ENCODE measurements at places on chromosomes 6 and 20.
A peak's percentile ranks its signal among the peaks of the same experiment; 100 is the strongest.

GRCh38 chr6:82894653-82895259 is 170.9 kb downstream of the UBE3D start:
- no peak for DNase-seq

DNA sequence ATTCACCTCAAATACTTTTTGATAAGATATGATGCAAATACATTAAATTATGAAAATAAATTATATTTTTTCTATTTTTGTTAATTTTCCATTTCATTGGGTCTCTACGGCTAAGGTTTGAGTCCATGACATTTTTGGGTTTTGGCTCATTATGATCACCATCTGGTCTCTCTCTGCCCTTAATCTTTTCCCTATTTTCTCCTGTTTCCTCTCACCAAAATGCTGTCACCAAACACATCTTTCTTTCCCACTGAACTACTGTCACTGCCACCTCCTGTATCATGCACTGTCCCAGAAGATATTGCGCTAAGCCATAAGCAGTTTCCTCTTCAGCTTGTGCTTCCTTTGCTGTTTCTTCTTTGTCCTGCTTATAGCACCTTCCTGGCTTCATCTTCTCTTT is 42.0 kb upstream of the OGFRL1 start:
- no peak for DNase-seq

- DNase-seq: no peak
These were observed 34.2 kb downstream of the PKIG start for GRCh38 chr20:44616604-44616964.

- peak; percentile 36 for DNase-seq
These were observed 134.0 kb downstream of the SAMD5 start for GRCh38 chr6:147642458-147642857.

DNA sequence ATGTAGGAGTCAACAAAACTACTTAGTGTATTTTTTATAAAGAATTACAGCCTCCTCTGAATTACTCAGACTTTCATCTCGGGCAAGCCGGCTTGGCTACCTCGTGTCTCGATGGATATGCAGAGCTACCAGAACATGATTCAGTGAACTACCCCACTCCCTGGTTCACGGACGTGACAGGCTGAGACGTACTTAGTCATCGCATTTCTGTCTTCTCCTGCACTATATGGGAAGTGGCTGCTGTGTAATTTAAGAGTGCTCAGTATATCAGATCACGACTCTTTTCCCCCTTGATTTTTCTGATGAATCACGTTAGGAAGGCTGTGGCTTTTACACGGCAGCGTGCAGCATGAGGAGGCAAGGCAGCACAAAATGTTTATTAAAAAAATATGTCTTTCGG is 302.7 kb upstream of the ZFP64 start:
- no peak for DNase-seq

GRCh38 chr20:2900845-2901592 is 27.7 kb downstream of the PTPRA start:
- no peak for DNase-seq

DNA sequence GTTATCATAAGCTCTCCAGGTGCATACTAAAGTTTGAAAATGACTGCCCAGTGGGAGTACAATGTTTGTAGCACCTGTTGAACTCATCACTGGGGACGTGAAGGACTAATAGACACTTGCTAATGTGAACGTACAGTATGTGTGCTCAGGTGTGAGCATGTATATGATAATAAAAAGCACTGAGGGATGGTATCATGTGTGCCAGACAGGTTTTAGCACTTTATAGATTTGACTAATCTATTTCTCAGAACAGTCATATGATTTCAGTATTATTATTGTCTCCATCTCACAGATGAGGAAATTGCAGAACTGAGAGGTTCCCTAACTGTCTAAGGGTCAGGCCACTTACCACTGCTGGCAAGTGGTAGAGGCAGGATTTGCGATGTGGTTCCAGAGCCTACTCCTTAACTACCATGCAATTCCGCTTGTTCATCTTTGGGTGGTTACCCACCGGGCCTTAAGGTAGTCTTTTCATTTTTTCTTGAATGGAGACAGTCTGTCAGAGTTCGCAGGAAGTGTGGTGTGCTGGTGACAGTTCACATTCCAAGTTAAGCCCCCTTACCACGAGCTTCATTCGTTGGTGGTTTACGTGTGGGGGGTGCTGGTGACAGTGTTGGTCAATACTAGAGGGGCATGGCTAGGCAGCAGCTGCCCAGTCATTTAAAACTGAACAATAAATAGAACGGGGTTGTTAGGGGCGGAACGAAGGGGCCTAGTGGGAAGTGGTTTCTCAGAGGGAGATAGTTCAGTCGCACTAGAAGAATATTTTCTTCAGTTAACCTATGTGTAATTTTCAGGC is 46.8 kb downstream of the RREB1 start:
- peak; percentile 89 for DNase-seq

- DNase-seq: no peak
These were observed 434.6 kb downstream of the LMBRD1 start for GRCh38 chr6:69362209-69362608.

GRCh38 chr20:19407736-19408135 is 195.3 kb downstream of the SLC24A3 start:
- no peak for DNase-seq

DNA sequence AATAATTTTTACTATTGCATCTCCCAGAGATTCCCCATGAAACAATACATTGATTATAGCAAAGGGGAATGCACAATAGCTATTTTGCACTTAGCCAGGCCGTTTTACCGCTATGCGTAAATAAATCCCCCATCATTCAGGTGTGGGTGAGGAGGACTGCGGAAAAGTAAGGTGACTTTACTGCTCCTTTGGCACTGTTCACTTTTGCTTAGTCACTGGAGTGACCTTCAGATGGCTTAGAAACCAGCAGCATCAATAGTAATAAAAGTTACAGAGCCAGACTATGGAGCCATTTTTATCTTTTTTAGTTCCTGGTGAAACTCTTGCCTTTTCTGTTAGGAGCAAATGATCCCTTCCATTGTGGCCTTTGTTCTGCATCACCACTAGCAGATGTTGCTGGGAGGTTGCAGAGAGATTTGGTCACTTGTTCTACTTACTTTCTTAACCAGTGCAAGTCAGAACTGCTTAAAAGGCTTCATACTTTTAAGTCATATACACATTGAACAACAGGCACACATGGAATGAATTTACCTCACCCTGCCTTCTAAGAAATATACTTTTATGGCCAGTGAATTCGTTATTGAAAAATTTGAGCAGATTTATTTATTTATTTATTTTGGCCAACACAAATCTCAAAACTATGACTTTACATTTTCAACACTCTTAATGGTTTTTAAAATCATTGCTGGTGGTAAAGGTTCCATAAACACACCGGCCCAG is 12.1 kb upstream of the BTBD3 start:
- DNase-seq: no peak

- DNase-seq: no peak
These were observed 77.2 kb downstream of the MDGA1 start for GRCh38 chr6:37620519-37620918.

GRCh38 chr6:20173833-20174792 is 38.2 kb downstream of the MBOAT1 start:
- DNase-seq: no peak

DNA sequence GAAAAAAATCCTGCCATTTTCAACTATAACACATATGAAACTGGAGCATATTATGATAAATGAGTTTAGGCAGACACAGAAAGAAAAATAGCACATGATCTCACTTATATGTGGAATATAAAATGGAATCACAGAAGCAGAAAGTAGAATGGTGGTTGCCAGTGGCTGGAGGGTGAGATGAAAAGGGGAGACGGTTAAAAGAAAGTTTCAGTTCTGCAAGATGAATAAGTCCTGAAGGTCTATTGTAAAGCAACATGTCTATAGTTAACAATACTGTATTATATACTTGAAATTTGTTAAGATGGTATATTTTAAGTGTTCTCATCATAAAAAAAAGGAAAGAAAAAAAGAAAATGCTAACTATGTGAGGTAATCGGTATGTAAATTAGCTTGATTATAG is 503.9 kb downstream of the EPHA7 start:
- no peak for DNase-seq

GRCh38 chr20:56925831-56926170 is 296.7 kb downstream of the TFAP2C start:
- no peak for DNase-seq

- no peak for DNase-seq
These were observed 73.2 kb downstream of the VGLL2 start for GRCh38 chr6:117338567-117338966.

- DNase-seq: no peak
These were observed 253.6 kb upstream of the NOX3 start for GRCh38 chr6:155709262-155709661.

- peak; percentile 92 for DNase-seq
These were observed 25.3 kb downstream of the MDFI start for GRCh38 chr6:41663568-41663967.

GRCh38 chr6:115071962-115072361 is 729.1 kb upstream of the HS3ST5 start:
- no peak for DNase-seq

- peak; percentile 74 for DNase-seq
These were observed 21.5 kb downstream of the OR2B2 start for GRCh38 chr6:27890445-27891319.

DNA sequence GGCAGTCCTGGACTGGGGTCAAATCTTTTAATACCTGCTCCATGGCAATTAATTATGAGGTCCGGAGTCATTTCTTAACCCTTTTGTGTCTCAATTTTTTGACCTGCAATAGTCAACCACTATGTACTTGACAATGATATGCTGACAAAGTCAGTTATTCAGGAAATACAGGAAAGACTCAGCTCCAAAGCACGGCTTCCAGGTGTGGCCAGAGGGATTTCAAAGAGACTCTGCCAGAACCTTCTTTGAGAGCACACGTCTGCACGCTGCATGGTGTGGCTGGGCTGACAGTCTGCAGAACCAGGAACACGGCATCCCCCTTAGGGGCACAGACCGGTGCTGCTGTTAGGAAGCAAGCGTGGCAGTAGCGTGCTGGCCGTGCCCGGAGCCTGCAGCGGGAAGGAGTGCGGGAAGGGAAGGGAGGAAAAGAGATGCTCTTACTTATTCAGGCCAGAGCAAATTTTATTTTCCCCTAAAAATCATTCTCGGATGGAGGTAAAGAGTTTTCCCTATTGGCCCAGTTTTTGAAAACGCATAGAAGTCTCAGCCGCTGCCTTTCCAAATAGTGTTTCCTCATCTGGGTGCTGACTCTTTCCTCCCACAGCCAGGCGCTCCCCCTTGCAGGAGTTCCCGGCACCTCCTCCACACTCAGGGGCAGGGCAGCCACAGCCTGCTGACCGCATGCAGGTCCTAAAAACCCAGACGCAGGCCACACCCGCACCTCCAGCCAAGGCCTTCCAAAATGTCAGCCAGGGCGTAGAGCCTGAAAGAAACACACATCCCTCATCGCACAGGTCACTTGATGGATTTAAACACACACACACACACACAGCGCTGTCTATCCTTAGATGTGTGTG is 187.4 kb upstream of the SNX9 start:
- no peak for DNase-seq
